A549 treated with RU486 at 1 μM for 4 hours (cell line): ENCODE measurements at places on chromosomes 3 and 15. TPM values are rescaled to one million over a fixed set of nuclear protein-coding genes. Genes with fewer than 3 reads are reported as not detected.

CRABP1 gene
- total RNA-seq = 1.5 to 2.0 TPM (median 1.8 TPM) in 5 replicates

GPR62 gene
- total RNA-seq = not detected in 5 replicates

PLCH1 gene
- total RNA-seq = 0.85 to 1.4 TPM (median 1.3 TPM) in 5 replicates

ATP10A gene
- total RNA-seq = 6.0 to 8.2 TPM (median 6.9 TPM) in 5 replicates

GADL1 gene
- total RNA-seq = not detected in 5 replicates

WDR76 gene
- 10.0 to 18.2 TPM (median 13.2 TPM) in 5 replicates for total RNA-seq

ACAD9 gene
- total RNA-seq = 23.4 to 25.7 TPM (median 24.0 TPM) in 5 replicates

PIGZ gene
- 1.0 to 2.2 TPM (median 1.5 TPM) in 5 replicates for total RNA-seq

RGMA gene
- 0.15 to 0.39 TPM (median 0.18 TPM) in 5 replicates for total RNA-seq

NEDD4 gene
- 25.3 to 53.6 TPM (median 41.4 TPM) in 5 replicates for total RNA-seq

PLA1A gene
- 0.27 to 0.52 TPM (median 0.38 TPM) in 5 replicates for total RNA-seq

RPP14 gene
- 11.2 to 13.5 TPM (median 13.3 TPM) in 5 replicates for total RNA-seq

LYZL4 gene
- total RNA-seq = not detected in 5 replicates

CELSR3 gene
- total RNA-seq = 2.7 to 5.3 TPM (median 4.2 TPM) in 5 replicates

AGTR1 gene
- total RNA-seq = 0.30 to 0.80 TPM (median 0.42 TPM) in 4 of 5 replicates, not detected in the other

C15orf62 gene
- total RNA-seq = 0.05 to 0.10 TPM (median 0.07 TPM) in 4 of 5 replicates, not detected in the other

MAGEL2 gene
- not detected in 5 replicates for total RNA-seq

C3orf52 gene
- 10.3 to 16.3 TPM (median 14.1 TPM) in 5 replicates for total RNA-seq

MRPL3 gene
- total RNA-seq = 82.9 to 109 TPM (median 94.0 TPM) in 5 replicates

DUOXA2 gene
- not detected in 5 replicates for total RNA-seq

SNX22 gene
- total RNA-seq = 0.43 to 0.77 TPM (median 0.64 TPM) in 5 replicates
